ENCODE measurements at places on chromosomes 5 and 9.

GRCh38 chr9:126116351-126117157, 210.1 kb upstream of the MVB12B start:
- no peak for DNase-seq

DNA sequence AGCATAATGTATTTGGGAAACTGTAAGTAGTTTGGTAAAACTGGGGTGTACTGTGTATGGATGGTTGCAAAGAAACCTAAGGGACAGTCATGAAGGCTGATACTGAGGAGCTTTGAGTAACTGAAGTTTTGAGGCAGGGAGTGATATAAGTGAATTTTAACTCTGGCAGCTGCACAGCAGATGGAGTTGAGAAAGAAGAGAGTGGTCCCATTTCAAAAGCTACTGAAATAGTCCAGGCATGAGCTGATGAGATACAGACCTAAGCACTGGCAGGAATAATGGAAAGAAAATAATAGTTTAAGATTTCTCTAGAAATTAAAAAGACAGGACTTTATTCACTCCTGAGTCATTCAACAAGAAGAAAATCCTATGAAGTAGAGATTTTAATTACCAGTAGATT, 232.0 kb downstream of the CHSY3 start:
- no peak for DNase-seq

- DNase-seq = no peak
Observed at GRCh38 chr5:127549551-127549950, 32.1 kb downstream of the PRRC1 start.

DNA sequence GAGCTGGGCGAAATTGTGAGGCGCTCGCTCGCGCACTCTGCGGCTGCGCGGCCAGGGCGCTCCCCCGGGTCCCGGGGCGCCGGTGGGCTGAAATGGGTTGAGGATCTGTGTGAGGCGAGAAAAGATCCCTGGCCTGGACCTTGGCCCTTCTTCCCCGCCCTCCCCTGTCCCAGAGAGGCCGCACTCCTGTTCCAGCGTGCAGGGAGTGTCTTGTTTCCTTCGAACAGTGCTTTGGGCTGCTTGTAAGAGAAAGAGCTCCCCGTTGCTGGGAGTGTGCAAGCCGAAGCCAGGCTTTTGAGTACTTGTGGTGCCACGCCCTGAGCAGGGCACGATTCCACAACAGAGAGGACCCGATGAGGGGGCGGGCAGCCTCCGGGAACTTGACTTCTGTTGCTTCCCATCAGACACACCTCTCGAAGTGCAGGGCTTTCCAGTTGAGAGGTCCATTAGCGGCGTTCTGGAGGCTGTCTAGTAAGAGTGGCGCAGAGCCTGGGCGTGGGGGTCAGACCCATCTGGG, 535 bp downstream of the DOLPP1 start:
- no peak for DNase-seq

GRCh38 chr9:115230924-115231515, 113.1 kb upstream of the TNC start:
- DNase-seq = no peak

- no peak for DNase-seq
Observed at GRCh38 chr9:123834218-123834888, 95.6 kb downstream of the DENND1A start.

GRCh38 chr9:104386425-104387069, 117.5 kb upstream of the OR13F1 start:
- no peak for DNase-seq

GRCh38 chr9:129027685-129028191, 393 bp downstream of the SH3GLB2 start:
- no peak for DNase-seq

- no peak for DNase-seq
Observed at GRCh38 chr9:113646491-113646890, 183.0 kb downstream of the RGS3 start.

DNA sequence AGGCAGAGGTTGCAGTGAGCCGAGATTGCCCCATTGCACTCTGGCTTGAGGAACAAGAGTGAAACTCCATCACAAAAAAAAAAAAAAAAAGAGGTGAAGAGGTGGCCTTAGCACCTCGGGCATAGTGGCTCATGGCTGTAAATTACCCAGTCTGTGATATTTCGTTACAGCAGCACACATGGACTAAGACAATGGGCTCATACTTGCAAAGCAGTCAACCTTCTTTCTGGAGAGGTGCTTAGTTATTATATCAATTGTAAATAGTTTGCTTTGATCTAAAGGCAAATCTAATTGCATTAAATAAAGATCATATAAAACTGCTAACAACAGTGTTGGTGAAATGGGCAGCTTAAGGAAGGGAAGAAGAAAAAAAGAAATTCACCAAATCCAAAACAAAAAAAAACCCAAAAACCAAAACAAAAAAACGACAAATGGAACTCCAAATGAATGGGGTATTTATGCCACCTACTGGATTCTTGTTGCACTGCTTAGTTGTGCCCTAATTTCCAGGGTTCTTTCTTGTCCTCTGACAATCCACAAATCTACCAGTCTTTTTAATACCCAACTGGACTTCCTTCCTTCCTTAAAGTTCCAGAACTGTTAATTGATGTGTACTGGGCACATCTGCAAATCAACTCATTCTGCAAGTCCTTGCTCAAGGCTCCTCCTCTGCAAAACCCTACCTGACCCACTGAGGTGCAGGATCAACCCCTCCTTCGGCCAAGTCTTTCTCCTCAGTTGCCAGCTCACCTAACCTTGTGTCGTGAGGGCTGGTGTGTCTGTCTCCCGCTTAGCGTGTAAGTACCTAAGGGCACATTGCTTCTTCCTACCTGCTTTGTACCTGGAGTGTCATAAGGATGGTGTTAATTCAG, 35.0 kb upstream of the DMRT1 start:
- DNase-seq = no peak
